Memory B cell (primary cell): ENCODE measurements at places on chromosomes 7 and 10.

DNA sequence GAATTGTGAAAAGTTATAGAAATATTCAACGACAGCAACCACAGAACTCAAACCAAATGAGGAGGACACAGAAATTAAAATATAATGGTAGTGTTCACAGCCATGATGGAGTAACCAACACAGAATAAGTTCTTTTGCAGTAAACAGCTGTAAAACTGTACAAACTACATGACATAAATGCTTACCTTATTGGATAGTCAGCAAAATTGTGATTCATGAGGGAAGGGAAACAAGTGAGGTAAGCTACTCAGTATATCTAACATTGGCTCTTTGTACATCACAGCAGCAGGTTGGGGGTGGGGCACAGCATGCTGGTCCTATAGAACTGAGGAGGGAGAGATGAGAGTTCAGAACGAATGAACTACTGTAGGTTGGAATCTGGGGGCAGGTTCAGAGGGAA lies 86.4 kb downstream of the CDC14C start:
- DNase-seq, result no peak

- no peak for DNase-seq
These were observed 169.0 kb upstream of the PHYHIPL start for GRCh38 chr10:59007307-59008025.

- DNase-seq, result no peak
These were observed 12.3 kb upstream of the MYPN start for GRCh38 chr10:68096913-68097516.

- no peak for DNase-seq
These were observed 7.5 kb downstream of the FGFR2 start for GRCh38 chr10:121590772-121591171.

DNA sequence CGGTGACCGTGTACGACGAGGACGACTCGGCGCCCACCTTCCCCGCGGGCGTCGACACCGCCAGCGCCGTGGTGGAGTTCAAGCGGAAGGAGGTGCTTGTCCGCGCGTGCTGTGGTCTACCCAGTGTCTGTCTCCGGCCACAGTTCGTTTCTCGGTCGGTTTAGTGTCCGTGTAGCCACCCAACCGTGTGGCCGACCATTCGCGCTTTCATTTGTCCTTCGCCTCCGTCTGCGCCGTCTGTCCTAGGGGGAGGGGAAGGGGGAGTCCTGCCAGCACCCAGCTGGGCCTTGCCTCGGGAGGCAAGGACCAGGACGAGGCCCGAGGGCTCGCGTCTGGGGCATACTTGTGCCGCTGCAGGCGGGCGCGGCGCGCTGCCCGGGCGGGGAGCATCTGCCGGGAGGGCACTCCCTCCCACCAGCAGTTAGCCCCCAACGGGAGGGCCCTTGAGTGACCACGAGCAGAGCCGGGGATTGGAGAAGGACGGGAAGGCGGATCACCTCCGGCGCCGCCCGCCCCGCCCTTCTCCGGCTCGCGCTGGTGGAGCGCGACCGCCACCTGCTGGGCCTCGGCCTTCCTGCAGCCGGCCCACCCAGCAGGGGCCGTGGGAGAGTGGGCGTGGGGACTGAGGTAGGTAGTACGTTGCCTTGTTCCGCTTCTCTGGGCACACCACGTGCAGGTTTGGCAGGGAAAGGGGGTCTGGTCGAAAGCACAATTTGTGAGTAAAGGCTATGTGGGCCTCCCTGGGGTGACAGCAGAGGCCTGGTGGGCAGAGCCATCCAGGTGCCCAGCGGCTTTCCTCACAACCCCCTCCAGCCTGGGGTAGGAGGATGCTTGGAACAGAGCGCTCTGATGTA lies 28.5 kb downstream of the RET start:
- peak; percentile 77 for DNase-seq

DNA sequence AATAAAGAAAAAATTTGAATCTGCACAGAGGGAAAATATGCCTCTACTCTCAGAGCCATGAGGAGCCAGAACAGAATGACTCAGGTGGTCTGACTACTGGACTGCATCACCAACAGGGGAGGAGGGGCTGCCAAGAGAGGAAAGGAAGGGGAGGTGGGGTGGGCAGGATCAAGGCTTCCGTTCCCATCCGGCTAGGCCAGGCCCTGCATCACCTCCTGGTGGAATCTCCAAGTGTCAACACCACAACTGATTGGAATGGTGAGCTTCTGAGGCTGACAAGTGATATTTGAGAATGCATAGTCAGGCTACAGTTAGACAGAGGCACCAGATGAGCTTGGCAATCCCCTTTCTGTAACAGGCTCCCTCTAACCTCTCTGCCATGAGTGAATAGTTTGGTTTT lies 10.4 kb upstream of the GPR26 start:
- DNase-seq, result no peak

- DNase-seq, result no peak
These were observed 98.0 kb downstream of the PTPRN2 start for GRCh38 chr7:158489462-158490155.

DNA sequence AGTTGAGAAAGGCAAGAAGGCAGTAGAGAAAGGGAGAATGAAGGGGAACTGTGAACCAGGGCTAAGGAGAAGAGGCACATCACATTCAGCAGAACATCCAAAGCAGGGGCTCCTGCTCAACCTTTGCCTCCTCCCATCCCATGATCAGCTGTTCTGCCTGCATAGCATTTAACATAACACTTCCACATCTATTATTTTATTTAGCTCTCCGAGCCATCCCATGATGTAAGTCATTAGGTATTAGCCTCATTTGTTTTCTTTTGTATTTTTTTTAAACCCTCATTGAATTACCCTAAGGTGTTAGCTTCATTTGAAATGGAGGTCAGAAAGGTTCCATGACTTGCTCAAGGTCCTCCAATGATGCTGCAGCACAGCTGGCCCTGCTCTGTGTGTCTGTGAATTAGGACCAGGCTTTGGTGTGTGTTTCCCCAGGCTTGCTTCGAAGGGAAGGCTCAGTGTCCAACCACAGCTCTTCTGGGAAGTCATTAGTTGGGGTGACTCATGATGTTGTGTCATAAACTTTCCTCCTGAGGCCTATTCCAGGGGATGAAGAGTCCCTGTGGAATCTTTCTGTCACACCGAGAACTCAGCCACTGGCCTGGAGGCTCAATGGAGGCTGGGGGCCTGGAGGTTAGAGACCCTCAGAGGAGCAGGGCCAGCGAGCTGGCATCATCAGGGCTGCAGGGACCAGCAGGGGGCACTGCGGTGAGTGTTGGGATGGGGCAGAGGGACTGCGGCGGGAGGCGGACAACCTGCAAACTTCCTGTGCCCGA lies 16.5 kb downstream of the NPFFR1 start:
- DNase-seq, result no peak

DNA sequence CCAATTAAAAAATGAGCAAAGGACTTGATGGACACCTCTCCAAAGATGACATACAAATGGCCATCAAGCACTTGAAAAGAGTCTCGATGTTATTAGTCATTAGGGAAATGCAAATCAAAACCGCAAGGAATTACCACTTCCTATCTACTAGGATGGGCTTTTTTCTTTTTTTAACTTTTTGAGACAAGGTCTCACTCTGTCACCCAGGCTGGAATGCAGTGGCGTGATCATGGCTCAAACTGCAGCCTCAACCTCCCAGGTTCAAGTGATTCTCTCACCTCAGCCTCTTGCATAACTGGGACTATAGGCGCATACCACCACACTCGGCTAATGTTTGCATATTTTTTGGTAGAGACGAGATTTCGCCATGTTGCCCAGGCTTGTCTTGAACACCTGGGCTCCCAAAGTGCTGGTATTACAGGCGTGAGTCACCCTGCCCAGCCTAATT lies 13.6 kb downstream of the NKX1-2 start:
- no peak for DNase-seq

- no peak for DNase-seq
These were observed 1.1 kb upstream of the LBX1 start for GRCh38 chr10:101230183-101230917.

- DNase-seq, result no peak
These were observed 59.6 kb upstream of the CAPZA2 start for GRCh38 chr7:116802746-116803152.

- DNase-seq, result no peak
These were observed 121.7 kb downstream of the RNLS start for GRCh38 chr10:88461426-88461825.

DNA sequence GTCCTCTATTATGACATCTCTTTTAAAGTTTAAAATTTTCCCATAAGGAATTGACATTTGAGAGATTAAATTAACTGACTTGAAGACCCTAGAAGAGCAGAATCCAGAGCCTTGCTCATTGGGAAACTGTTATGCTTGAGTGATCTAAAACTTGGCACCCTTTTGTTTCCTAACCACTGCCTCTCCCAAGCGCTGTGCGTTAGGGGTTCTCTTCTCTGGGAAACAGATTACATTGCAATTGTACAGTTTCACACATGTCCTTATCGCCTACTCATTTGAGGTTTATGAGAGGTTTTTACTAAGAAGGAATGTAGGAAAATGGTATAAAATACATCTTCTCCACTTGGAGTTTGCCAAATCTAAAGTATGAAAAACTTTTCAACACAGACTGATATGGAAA lies 126.8 kb upstream of the AMPH start:
- no peak for DNase-seq

- DNase-seq, result no peak
These were observed 27.5 kb downstream of the MGAM2 start for GRCh38 chr7:142138996-142139395.

- DNase-seq, result no peak
These were observed 2.3 kb downstream of the HNRNPA2B1 start for GRCh38 chr7:26198133-26198780.

GRCh38 chr10:100661520-100661919 lies 83.9 kb upstream of the PAX2 start:
- no peak for DNase-seq

DNA sequence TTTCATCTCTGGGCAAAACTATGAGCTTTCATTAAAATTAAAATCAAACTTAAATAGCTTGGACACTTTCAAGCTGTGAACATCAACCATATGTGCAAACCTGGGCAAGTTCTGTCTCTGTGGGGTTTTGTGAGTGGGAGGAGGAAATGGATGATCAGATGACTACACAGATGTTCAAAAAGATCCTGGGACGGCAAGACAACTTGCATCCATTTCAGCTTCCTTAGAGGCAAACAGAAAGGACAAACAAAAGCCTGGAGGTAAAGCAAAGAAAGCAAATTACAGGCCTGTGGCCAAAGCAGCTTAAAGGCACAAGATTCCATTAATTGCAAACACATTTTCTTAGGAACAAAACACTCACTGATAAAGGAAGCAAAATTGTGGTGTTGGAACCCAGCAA lies 222.2 kb downstream of the NEBL start:
- DNase-seq, result no peak

DNA sequence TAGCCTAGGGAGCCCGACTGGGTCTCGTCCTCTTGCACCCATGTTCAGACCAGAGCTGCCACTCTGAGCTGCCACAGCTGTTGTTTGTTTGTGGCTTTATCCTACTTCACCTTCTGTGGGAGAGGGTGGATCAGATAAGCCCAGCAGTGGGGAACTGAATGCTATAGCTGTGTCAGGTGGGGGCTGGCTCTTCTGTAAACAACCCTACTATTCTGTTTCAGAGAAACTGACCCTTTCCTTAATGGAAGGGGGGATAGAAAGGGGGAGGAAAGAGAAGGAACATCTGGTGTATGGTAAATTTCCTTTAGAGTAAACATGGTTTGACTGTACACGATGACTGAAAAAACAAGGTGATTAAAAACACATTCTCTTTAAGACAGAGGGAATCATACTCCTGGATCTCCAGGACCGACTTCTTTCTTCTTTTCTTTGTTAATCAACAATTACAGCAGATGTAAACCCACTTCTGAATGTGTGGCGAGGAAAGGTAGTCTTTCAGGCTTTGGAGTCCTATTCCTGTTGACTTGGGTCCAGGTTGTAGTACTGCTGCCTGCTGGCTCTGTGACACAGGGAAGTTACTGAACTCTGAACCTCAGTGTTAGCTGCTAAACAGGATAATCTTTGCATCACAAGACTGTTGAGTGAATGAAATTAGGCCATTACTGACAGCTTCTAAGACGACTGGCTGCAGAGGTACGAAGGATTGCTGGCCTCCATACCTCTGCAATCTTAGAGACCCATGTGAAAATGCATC lies 6.0 kb downstream of the PRXL2A start:
- DNase-seq, result no peak

DNA sequence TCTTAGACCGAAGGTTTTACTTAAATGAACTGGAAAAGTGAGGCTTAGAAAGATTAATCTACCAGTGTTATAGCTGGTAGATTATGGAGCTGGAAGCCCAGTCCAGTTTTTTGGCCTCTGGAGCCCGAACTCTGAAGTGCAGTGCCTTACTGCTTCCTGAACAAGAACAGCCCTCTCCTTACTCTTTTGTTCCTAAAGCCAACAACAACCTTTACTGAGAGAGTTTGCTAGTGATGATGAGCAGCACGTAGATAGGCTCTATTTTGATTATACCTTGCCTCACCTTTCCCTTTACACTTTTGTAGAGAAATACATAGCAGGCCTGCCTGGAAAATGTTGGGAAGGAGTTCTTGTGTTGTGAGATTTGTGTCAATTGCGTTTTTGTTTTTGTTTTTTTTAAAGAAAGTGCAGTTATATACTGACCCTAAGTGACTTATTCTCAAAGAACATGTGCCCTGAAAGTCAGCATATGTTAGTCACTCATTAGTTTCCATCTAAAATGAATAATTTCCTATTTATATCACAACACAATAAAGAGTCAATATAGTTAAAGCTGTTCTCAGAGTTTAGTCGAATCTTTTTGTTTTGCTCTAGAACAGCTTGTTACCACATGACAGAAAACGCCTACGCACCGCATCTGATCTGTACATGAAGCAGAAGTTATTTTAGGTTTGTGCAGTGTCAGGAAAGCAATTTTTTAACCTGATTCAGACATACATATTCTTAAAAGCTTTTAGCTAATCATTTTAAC lies 33.0 kb downstream of the PLEKHA1 start:
- DNase-seq, result no peak

- DNase-seq, result no peak
These were observed 206.6 kb upstream of the SH2B2 start for GRCh38 chr7:102080019-102080433.

DNA sequence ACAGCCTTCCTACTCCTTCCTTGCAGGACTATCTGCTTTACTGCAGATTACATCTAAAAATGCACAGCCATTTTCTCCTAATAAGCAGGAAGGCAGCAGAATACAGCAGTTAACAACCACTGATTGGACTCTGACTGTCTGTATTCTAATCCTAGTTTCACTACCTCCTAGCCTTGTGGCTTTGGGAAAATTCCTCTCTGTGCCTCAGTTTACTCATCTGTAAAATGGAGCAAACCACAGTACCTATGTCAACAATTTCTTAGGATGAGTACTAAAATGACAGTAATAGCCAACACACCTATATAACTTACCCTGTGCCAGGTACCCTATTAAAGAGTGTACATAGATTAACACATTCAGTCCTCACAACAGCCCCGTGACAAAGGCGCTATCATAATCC lies 89.5 kb downstream of the ELMO1 start:
- DNase-seq, result no peak

- DNase-seq, result no peak
These were observed 28.8 kb downstream of the RRP12 start for GRCh38 chr10:97372233-97372875.
